ENCODE measurements at places on chromosomes 2 and 18.

GRCh38 chr2:117771969-117772630, 42.4 kb upstream of the DDX18 start:
- DNase-seq: no peak

GRCh38 chr2:74917702-74918619, 40.5 kb upstream of the POLE4 start:
- DNase-seq: no peak

GRCh38 chr2:122737429-122738077, 982.1 kb downstream of the TSN start:
- no peak for DNase-seq

DNA sequence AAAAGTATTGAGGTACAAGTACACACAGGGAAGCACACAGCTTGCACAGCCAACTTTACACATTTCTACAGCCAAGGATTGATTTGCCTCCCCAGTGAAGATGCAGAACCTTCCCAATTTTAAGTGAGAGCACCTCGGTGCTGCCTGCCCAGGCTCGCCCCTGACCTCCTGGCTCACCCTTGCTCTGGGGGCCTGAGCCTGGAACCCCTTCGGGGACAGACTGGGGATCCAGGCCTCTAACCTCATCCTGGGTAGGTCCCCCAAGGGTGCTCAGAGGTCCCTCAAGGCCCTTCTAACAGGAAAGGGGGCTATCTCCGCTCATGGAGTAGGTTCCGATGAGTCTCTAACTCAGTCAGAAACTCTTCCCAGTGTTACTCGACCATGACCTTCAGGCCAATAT, 53.1 kb downstream of the BCL2L11 start:
- no peak for DNase-seq

DNA sequence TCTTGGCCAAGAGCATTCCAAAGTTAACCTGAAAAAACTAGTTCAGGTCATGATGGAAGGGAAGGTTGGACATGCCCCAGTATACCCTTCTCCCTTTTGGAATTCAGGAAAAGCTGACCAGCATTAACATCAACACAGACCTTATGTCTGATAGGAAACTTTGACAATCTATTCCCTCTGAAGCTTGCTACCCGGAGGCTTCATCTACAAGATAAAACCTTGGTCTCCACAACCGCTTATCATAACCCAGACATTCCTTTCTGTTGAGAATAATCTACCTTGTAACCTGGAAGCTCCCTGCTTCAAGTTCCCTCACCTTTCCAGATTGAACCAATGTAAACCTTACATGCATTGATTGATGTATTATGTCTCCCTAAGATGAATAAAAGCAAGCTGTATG, 24.7 kb upstream of the IL37 start:
- no peak for DNase-seq

DNA sequence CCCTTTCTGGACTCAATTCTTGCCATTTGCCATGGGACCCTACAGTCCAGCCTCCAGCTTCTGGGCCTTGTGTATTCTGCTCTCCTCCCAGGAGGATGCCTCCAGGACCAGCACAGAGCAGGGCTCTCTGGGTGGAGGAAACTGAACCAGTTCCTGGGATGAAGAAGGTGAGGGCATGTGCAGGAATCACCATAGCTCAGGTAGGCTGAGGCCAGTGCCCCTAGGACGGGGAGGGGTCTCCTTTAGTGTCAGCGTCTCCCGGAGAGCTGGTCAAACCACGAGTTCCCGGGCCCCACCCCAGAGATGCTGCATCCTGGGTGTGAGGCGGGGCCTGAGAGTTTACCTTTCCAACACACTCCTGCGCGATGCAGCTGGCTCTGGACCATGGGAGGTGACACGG, 5.8 kb upstream of the PRELID3A start:
- no peak for DNase-seq

- no peak for DNase-seq
These were observed 10.4 kb downstream of the WDR7 start for GRCh38 chr18:56661360-56662062.

DNA sequence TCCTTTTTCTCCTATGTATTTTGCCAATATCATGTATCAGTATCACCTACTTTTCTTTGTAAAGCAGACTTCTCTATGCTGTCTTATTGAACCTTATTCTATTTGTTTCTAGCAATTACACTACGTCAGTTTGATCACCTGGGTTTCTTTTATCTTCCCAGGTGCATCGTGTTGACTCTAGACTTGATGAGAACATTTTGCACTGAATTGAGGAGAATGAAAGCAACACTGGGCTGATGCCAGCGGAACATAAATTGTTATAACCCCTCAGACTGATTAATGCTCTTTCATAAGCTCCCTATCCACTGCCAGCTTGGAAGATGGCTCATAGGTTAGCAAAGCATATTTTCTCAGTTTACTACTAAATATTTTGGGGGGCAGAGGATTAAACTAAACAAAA, 140.6 kb downstream of the EPHA4 start:
- DNase-seq: no peak

DNA sequence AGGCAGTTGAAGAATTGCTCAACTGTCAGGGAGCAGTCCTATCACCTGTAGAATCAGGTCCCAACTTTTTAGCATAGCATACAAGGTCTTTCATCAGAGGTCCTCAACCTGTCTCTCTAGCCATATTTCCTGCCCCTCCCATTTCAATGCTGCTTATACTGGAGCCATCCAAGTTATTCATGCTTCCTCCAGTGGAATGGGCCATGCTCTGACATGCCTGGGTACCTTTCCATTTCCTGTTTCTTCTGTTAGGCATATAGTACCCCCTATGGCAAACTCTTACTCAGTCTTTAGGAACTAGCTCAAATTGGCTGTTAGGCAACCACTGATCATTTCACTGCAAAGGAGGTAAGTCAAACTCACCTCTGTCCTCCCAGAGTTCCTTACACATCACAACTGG, 51.0 kb upstream of the ABCA12 start:
- no peak for DNase-seq

GRCh38 chr18:63000839-63001238, 285.5 kb downstream of the PHLPP1 start:
- DNase-seq: no peak

DNA sequence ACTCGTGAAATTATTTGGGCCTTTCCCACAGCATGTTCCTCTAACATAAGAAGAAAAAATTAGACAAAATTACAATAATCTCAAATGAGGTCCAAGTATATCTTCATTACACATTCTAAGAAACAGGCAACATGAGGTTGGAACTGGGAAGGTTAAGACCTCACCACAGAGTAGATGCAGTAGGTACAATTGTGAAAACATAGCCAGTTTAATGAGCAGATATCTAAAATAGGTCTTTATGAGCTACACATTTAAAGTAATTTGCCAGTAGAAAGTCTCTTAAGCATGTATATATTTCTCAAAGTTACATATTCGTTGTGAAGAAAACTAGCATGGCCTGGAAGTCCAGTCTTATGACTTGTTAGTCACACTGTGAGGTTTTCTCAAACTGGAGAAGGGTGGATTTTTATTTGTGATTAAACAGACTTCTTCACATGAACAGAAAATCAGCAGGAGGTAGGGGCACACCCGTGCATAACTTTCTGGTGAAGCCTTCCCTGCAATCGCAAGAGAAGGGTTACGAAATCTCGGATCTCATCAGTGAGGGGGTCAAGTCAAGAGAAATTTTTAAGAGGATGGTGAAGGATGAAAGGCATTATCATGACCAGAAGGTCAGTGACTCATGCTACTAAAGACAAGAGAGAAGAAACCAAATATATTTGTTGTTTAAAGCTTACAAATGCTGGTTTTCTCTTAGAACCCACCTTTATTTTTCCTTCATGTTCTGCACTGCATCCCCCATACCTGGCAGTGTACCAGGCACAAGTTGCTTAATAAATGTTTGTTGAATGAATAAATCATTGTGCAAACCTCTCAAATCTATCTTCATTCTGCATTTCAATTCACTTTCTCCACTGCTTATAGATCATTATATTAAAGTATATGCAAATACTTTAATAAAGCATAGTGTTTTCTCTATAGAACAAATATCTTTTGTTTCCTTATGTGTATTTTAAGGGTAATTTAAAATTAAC, 5.1 kb upstream of the RAB27B start:
- no peak for DNase-seq

DNA sequence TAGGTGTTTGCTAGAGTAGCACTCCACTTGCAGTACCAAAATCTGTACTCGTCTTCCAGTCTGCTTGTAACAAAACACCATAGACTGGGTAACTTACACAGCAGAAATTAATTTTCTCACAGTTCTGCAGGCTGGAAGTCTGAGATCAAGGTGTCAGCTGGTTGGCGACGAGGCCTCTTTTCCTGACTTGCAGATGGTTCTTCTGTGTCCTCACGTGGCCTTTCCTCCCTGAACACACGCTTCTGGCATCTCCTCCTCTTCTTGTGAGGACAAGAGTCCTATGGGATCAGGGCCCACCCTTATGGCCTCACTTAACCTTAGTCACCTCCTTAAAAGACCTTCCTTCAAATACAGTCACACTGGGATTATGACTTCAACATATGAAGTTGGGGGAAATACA, 493.5 kb upstream of the MYT1L start:
- DNase-seq: no peak

- DNase-seq: no peak
These were observed 41.6 kb upstream of the NRP2 start for GRCh38 chr2:205640716-205641115.

DNA sequence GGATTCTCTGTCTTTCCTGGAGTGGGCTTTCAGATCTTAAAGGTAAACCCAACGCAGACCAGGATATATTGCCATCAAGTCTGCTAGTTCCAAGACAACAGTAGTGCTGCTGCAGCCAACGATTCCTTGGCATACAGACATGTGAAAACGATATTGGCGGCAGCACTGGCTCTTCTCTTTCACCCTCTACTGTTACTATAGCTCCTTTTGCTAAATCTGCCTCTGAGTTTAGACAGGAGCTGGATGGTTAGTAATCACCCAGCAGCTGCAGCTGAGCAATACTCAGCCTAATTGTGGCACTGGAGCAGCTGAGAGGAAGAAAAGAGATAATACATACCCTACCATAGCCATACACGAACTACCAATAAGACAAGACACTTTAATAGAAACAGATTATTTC, 4.0 kb downstream of the YES1 start:
- DNase-seq: no peak

- no peak for DNase-seq
These were observed 10.8 kb downstream of the TMEM182 start for GRCh38 chr2:102772659-102773058.

DNA sequence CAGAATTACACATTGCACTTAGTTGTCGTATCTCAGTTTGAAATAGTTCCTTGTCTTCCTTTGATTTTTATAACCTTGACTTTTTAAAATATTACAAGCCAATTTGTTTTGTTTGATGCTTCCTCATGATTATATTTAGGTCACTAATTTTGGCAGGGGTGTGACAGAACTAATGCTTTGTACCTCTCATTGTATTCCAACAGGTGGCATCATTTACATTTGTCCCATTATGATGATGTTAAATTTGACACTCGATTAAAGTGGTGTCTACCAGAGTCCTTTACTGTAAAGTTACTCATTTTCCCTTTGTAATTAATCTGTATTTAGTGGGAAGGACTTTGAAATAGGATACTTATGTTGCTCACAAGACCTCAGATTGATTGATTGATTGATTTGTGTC, 21.5 kb upstream of the MFSD2B start:
- DNase-seq: no peak

GRCh38 chr18:35418610-35419009, 41.5 kb upstream of the ZNF396 start:
- no peak for DNase-seq

GRCh38 chr18:76860411-76860810, 38.1 kb downstream of the ZNF236 start:
- no peak for DNase-seq

GRCh38 chr2:174158003-174158402, 90.3 kb downstream of the OLA1 start:
- no peak for DNase-seq

GRCh38 chr2:129059476-129059875, 740.8 kb upstream of the HS6ST1 start:
- DNase-seq: no peak

DNA sequence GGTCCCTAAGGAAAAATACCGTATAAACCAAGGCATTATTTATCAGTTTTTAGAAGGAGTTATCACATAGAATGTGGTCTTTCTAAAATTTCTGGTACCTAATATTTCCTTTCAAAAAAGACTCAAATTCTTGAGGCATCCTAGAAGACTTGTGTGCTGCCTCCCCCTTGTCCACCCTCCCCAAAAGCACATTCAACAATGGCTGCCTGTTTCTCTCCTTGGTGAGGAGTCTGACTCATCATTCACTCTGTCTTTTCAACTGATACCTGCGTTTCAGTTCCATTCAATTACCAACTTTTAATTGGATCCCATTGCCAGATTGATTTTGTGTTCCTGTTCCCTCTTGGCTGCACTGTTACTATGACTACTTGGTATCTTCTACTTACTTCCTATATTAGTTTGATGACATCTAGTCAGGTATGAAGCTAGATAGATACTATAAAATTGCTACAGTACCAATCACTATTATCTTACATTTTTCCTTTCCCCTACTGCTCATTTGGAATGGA, 72.9 kb downstream of the XRCC5 start:
- no peak for DNase-seq

DNA sequence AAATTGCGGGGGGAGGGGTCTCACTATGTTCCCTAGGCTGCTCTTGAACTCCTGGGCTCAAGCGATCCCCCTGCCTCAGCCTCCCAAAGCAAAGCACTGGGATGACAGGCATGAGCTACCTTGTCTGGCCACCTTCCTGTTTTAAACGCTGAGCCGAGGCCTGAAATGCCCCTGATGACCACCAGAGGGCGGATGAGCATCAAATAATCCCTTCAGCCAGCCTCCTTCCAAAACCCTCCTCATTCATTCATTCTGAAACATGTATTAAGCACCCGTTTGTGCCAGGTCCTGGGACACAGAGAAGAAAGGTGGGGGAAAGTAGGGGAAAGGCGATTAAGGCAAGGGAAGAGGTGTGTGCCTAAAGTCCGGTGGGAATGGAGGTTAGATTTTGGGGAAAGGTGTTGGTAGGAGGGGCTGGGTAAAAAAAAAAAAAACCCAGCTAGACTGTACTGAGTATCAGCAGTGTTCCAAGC, 30.7 kb upstream of the PTMA start:
- DNase-seq: peak; percentile 34

- no peak for DNase-seq
These were observed 498.6 kb downstream of the CCDC85A start for GRCh38 chr2:56682397-56682760.

GRCh38 chr2:2586931-2587330, 255.9 kb upstream of the MYT1L start:
- DNase-seq: no peak

- no peak for DNase-seq
These were observed at the start of gene ZBTB7C for GRCh38 chr18:48408727-48409590. TSS of gene ZBTB7C (minus strand) at chr18:48409383.

GRCh38 chr2:217643789-217644301, 358.9 kb downstream of the TNS1 start:
- no peak for DNase-seq

GRCh38 chr2:157932480-157933159, 56.5 kb upstream of the ACVR1 start:
- DNase-seq: no peak

DNA sequence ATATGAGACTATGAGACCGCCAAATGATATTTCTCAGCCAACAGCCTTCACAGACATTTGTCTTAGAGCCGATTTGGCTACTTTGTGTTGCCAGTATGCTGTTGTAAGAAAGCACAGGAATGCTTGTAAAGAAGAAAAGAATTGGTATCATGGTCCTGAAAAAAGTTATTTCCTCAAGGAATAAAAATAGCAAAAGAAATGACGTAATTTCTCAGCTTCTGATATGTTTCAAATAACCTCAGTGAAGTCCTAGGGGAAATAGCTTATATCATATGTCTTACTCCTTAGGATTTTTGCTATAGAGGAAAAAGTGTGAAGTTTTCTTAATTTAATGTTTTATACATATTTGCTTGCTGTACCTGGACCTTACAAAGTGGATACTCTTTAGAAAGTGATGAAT, 23.0 kb downstream of the SCN1A start:
- DNase-seq: no peak

Measured in bone marrow (tissue), 2 donors.